ENCODE measurements at places on chromosomes 11 and 22.

DNA sequence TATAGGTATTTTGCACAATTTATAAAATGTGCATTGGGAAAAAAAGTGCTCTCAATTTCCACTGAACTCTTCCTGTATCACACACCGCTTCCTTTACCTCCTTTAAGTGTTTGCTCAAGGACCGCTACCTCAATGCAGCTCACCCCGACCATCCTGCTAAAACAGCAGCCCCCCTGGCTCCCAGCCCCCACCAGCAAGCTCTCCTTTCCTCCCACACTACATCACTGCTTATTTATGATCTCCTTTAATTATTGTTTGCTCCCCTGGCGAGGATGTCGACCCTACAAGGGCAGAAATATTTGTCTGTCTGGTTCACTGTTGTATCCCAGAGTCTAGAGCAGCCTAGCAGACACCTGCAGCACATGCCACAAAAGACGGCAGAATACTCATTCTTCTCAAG is 10.0 kb downstream of the SHANK2 start:
- DNase-seq, result no peak

DNA sequence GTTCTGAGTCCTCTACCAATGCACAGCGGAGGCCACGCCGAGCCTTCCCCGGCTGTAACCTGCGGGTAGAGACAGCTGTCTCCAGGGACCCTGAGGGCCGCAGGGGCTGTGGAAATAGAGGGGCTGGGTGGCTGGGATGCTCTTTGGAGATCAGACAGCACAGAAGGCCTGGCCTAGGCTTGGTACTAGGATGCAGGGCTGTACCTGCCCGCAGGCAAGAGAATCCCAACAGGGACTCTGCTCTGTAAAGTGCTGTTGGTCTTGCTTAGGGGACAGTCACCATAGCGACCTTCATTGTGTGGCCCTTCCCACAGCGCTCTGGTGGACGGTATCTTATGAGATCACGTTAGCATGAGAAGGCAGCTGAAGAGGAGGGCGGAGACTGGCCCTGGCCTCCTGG is 11.3 kb upstream of the KCNJ5 start:
- no peak for DNase-seq

- no peak for DNase-seq
Measured at GRCh38 chr22:35332278-35332677, 32.6 kb downstream of the TOM1 start.

- peak; percentile 1 for DNase-seq
Measured at GRCh38 chr11:14764579-14765527, 121.2 kb downstream of the PDE3B start.

DNA sequence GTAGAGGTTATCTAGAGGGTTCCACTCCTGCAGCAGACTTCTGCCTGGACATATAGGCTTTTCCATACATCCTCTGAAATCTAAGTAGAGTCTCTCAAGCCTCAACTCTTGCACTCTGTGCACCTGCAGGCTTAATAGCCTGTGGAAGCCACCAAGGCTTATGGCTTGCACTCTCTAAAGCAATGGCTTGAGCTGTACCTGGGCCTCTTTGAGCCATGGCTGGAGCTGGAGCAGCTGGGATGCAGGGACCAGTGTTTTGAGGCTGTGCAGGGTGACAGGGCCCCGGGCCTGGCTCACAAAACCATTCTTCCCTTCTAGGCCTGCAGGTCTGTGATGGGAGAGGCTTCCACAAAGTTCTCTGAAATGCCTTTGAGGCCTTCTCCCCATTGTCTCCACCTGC is 2.9 kb upstream of the NXPE4 start:
- no peak for DNase-seq

- DNase-seq, result no peak
Measured at GRCh38 chr22:17403906-17404305, 34.6 kb downstream of the CECR2 start.

DNA sequence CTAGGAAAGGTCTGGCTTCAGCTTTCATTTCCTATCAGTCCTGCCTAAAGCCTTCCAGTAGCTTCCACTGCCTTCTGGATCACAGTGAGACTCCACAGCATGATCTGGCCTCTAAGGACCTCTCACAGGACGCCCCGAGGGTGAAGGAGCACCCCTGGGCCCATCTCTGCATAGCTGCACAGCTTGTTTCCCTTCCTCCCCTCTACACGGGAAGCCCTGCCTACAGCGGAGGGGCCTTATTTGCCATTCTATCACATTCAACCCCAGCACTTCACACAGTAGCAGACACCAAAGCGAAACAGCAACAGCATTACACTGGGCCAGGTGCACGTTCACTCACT is 162.3 kb upstream of the GRK3 start:
- no peak for DNase-seq

DNA sequence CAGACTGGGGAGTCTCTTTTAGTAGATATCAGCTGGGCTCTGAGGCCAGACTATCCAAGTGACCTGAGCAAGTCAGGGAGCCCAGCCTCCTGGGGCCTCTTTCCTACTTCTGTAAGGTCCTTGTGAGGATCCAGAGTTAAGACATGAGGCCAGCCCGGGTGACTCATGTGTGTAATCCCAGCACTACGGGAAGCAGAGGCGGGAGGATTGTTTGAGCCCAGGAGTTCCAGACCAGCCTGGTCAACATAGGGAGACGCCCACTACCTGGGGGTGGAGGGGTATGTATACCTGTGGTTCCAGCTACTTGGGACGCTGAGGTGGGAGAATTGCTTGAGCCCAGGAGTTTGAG is 36.9 kb upstream of the POLA2 start:
- DNase-seq, result peak; percentile 57

- DNase-seq, result no peak
Measured at GRCh38 chr22:19139001-19139356, 5.5 kb downstream of the ESS2 start.

DNA sequence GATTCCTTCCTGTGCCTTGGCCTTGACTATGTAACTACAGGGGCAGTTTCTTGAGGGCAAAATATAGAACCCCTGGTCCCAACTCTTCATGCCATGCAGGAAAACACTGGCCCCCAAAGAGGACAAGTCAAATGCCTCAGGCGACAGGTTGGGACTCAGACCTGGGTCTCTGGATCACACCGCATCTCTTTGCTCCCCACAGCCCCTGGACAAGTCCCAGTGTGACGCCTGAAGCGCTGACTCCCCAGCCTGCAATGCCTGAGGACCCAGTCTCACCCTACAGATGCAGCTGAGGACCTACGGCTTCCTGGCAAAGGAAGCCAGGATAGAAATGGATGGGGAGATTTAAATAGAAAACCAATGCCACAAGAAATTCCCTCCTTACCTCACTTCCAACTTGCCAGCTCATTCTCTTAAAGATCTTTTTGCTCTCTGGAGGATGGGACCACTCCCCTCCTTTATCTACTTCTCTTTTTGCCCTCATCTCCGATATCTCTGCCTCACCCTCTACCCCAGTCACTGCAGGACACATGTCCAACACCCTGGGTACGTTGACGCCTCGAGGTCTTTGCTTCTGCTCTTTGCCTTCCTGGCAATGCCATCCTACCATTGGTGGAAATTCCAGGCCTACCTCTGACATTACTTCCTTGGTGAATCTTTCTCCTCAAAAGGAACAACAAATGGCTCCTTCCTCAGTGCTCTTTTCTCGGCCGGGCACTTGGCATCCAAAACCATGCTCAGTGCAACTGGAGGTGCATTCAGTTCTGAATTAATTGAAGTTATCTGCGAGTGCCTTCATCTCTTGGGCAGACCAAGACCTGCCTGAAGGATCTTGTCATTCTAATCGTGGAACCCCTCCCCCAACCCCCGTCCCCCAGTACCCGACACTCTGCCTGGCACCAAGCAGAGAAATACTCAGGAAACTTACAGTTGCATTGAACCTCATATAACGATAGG is 2.0 kb upstream of the PRDM11 start:
- no peak for DNase-seq

DNA sequence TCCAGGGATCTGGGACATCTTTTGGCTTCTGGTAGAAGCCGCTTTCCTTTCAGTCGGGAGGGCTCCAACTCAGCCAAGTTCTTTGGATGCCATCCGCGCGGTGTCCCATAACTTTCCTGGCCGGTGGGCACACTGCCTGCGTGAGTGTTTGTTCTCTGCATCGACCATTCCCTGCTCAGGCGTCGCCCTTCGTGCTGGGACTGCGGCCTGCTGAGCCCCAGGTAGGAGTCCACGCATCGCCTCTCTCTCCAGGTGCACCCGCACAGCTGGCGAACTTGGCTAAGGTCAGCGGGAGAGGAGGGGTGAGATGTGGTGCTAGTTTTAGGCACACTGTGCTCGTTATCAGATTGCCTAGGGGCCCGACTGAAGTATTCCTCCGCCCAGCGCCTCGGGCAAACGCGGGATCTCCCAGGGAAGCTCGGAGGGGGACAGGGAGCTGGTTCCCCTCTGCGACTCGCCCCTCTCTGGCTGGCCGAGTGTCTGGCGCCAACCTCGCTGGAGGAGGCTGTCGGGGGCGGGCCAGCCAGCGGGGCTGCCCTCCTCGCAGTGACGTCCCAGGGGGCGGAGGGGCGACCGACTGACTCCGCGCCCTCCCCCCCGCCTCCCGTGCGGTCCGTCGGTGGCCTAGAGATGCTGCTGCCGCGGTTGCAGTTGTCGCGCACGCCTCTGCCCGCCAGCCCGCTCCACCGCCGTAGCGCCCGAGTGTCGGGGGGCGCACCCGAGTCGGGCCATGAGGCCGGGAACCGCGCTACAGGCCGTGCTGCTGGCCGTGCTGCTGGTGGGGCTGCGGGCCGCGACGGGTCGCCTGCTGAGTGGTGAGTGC is at the start of gene LAYN:
TSS of gene LAYN (plus strand) at position 607 of the 823 bp plus-strand sequence. CDS start at position 731, 124 bp downstream.
- peak; percentile 63 for DNase-seq

DNA sequence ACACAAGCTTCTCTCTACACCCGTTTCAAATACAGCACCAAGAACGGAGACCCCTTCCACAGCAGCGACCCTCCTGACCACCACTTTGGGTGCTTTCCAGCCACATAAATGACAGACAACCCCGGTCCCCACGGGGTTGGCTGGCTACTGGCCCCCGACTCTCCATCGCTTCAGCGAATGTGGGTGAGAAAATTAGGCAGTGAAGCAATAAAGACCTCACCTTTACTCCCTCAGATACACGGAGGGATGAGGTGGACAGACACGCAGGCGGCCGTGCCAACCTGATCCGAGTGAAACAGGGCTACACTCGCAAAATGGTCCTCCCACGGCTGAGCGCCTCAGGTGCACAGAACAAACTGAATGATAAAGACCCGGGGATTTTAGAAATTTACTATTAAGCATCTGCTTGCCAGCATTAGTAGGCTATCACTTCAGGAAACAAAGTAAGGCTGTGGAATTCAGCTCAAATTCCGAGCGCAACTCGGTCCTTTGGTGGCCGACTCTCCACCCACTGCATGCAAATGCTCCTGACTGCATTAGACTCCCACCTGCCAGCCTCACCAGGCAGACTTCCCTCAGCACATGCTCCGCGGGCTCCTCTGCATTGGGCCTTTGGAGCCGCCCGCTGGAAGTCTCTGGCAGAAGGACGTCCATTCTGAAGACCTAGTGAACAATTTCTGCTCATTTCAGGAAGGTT is 12.8 kb upstream of the EFCAB6 start:
- no peak for DNase-seq

- no peak for DNase-seq
Measured at GRCh38 chr11:42201603-42202148, 742.2 kb upstream of the LRRC4C start.

DNA sequence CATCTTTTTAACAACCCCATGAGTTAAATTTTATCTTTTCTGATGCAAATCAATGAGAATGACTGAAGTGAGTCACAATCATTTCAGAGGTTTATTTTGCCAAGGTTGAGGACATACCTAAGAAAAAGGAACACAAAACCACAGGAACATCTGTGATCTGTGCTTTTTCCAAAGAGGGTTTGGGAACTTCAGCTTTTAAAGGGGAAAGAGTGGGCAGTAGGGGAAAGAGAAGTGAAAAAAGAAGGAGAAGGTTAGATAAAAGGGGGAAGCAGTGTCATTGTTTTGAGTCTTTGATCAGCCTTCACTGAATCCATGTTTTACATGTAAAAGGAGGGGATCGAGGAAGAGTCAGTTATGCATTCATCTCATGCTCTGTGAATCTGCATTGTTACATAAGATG is 45.3 kb upstream of the SPON1 start:
- DNase-seq, result no peak

- DNase-seq, result no peak
Measured at GRCh38 chr11:124699547-124699946, 25.8 kb downstream of the SPA17 start.

DNA sequence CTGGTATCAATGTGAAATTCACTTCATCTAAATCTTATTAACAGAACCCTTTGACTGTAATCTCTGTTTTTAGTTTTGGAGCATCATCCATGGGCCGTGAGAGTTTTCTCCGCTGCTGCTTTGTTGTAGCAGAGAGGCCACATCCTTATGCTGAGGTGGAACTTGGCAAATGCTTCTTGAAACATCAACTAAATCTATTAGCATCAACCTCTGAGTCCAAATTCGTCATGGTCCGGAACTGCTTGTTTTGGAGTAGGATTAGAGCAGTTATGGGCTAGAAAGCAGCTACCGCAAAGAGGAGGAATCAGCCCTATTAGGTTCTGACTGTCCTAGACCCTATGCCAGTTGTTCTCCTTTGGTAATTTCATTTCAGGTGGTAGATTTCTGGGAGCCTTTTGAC is 117.7 kb downstream of the PGR start:
- no peak for DNase-seq

- DNase-seq, result peak; percentile 66
Measured at GRCh38 chr11:79940974-79941735, 500.3 kb upstream of the TENM4 start.

- DNase-seq, result peak; percentile 53
Measured at GRCh38 chr22:20783844-20784723, 10.2 kb downstream of the SERPIND1 start.

GRCh38 chr11:29166306-29166705 is 850.5 kb downstream of the KCNA4 start:
- no peak for DNase-seq

DNA sequence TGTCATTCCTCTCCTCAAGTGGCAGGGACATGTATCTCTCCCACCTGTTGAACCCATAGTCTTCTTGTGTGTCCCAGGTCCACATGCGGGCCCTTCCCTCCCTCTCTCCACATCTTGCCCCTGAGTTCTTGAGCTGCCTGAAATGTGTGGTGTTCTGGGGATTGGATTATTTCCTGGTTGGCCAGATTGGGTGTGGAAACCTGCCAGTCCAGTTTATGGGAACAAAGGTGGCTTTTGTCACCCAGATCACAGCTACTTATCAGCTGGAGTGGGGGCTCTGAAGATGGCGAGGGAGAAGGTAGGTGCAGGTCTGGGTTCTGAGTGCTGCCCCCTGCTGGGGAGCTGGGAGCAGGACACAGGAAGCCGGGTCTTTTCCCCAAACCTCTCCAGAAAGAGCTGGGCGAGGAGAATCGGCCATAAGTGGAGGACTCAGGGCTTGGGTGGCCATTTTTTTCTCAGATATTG is 14.2 kb downstream of the DTX4 start:
- DNase-seq, result no peak

- no peak for DNase-seq
Measured at GRCh38 chr11:78432058-78432515, 14.5 kb upstream of the GAB2 start.

- no peak for DNase-seq
Measured at GRCh38 chr11:78427615-78428265, 10.1 kb upstream of the GAB2 start.

GRCh38 chr11:11750017-11750878 is 91.5 kb upstream of the USP47 start:
- DNase-seq, result no peak

GRCh38 chr11:83845797-83846196 is 559.6 kb upstream of the CCDC90B start:
- DNase-seq, result no peak

Measured in fibroblast of upper back skin (primary cell).